ENCODE measurements at places on chromosomes 1 and 21.

GRCh38 chr21:43611598-43612369 lies 47.5 kb downstream of the HSF2BP start:
- peak; percentile 56 for DNase-seq

DNA sequence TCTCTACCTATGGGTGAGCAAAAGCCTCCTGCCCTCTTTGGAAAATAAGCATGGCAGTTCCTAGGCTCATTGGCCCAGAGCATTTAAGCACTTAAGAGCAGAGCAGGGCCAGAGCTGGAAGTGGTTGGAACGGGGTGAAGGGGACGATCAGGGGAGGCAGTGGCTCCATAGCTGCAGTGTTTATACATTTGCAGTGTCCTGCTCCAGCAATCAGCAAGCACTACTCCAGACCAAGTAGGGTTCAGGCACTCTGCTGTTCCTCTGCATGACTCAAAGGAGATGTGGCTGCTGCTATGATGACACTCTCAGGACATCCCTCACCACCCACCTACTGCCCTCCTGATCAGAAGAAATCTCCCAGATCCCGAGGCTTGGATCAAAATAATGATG lies 55.0 kb downstream of the TRABD2B start:
- no peak for DNase-seq

- no peak for DNase-seq
These were observed 13.9 kb upstream of the CPT2 start for GRCh38 chr1:53182716-53183094.

DNA sequence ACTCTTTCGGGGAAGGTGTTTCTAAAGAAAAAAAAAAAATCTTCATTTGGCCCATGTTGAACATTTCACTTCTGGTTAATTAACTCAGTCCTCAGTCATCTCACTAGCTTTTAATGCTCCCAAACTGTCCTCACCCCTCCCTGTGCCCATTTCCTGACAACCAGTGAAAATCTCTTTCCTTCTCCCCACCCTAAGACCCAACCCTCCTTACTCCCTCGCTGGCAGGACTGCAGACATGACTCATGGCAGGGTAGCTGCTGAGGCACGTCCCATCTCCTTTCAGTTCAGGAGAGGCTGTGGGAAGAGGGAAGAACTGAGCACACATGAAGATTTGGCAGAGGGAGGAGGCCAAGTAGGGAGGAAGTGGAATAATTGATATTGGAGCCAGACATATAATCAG lies 12.6 kb downstream of the PKP1 start:
- DNase-seq, result peak; percentile 83

DNA sequence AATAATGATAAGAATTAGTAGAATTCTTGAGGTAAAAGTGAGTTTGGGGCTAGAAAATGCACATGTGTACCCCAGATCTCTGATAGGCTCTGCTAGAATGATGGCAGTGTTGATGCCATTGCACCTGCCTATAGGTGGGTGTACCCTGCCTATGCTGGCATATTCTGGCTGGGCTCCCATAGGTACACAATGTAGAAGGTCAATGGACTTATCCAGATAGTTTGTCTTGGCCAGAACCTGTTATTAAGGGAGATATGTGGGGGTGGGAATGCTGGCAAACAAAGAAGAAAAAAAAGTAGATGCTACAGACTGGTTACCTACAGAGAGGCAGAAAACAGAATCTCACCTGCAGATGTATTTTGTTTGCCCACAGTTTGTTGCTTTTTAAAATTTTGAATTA lies 14.1 kb upstream of the KLHDC8A start:
- DNase-seq, result no peak

DNA sequence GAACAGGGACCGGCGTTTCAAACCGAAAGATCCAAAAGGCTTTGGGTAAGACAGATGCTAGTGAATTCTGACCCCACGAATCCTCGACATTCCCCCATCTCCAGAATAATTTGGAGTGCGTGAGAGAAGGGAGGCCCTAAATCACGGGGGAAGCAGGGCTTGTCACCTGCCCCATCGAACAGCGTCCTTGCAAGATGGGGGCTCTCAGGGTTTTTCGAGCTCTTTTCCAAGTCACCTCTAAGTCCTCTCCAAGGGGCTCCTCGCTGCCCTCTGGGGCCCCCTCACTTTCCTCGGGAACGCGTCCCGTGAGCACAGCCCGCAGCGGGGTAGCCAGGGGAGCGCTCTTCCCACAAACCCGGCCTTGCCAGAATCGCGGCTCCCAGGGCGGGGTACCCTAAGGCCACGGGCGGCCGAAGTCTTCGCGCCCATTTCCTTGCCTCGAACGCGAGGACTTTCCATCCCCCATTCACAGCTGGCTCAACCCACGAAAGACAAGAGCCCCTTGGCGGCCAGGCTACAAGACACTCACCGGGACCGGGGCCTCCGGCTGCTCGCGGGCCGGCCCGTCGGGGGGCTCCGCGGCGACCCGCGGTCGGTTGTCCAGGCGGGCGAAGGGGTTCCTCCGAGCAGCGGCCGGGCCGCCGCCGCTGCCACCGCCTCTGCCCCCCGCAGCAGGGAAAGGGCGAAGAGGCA lies 546 bp downstream of the DONSON start:
- peak; percentile 34 for DNase-seq

DNA sequence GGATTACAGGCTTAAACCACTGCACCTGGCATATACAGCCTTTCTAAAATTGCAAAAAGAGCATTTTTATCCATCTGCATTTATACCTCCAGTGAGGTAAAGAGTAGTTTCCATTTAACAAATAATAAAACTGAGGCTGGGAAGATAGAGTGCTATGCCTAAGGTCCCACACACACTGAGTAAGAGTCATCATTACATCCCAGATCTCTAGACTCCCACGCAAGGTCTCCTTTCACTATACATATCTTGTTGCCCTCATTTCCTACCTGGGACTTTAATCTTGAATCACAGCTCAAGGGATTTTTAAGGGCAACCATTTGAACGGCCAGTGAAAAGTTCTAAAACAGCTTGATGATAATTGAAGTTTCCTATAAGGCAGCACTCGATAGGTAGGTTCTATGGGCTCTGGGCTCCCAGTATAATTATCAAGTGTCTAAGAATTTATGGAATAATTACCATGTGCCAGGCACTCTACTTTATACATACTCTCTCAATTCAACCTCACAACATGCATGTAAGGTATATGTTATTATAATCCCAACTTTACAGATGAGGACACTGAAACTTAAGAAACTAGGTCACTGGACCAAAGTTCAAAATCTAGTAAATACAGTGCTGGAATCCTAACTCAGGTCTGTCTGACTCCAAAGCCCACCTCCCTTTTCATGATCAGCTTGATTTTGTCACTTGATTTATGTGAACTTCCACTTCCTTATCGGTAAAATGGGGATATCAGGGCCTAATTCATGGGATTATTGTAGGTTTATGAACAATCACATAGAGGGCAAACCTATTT lies 23.3 kb upstream of the EPS15 start:
- DNase-seq, result no peak

GRCh38 chr1:237998581-237998980 lies 107.9 kb upstream of the ZP4 start:
- no peak for DNase-seq
